Stimulated activated CD8-positive, alpha-beta memory T cell treated with anti-CD3 and anti-CD28 coated beads, Interleukin-7, amount 100 ng/mL, for 4 hours (primary cell): ENCODE measurements at places on chromosomes 7 and 10.

- DNase-seq: no peak
Measured at GRCh38 chr7:45884136-45884535, 4.2 kb upstream of the IGFBP1 start.

DNA sequence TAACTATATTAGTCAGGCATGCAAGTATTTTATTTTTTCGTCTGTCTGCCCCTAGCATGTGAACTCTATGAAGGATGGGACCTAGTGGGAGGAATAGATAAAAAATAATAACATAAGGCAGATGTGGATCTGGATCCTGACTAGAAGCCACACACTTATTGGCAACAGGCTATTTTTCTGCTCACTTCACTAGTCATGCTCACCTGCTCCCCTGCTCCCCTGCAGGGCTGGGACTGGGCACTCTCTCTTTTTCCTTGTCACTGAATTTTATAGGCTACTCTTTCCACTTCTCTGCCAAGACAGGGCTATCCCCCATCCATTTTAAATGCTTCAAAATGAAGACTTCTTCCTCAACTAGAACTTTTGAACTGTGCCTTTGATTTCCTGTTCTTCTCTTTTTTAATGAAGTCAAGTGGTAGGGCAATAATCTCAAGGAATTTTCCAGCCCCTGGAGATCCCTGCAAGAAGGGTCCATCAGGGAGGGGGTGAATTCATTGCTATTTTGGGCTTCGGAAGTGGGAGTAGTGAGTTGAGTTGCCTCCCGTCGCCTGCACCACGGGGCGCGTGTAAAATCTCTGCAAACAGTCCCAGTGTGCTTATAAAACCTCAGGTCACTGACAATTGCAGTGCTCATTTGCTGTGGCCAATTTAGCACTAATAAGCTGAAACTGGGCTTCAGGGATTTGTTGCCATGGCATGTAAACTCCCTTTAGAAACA, 156.7 kb upstream of the NPVF start:
- no peak for DNase-seq

- DNase-seq: no peak
Measured at GRCh38 chr7:9600974-9601373, 1167.6 kb downstream of the NXPH1 start.

DNA sequence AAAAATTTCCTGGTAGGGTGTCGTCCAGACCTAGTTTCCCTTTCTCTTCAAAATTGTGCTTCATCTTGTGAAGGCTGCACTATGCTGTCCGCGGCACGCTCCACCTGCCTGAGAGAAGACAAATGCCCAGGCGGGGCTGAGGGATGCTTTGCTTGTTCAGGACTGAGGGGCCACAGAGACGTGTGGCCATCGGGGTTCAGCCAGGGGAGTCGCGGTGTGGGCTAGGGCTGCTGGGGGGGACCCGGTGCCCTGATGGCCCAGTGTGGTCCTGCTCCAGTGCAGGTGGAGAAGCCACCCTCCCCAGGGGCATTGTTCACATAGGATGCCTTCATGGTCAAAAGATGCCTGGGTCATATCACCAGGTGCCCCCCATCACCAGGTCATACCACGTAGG, 107.8 kb upstream of the SHH start:
- DNase-seq: no peak

DNA sequence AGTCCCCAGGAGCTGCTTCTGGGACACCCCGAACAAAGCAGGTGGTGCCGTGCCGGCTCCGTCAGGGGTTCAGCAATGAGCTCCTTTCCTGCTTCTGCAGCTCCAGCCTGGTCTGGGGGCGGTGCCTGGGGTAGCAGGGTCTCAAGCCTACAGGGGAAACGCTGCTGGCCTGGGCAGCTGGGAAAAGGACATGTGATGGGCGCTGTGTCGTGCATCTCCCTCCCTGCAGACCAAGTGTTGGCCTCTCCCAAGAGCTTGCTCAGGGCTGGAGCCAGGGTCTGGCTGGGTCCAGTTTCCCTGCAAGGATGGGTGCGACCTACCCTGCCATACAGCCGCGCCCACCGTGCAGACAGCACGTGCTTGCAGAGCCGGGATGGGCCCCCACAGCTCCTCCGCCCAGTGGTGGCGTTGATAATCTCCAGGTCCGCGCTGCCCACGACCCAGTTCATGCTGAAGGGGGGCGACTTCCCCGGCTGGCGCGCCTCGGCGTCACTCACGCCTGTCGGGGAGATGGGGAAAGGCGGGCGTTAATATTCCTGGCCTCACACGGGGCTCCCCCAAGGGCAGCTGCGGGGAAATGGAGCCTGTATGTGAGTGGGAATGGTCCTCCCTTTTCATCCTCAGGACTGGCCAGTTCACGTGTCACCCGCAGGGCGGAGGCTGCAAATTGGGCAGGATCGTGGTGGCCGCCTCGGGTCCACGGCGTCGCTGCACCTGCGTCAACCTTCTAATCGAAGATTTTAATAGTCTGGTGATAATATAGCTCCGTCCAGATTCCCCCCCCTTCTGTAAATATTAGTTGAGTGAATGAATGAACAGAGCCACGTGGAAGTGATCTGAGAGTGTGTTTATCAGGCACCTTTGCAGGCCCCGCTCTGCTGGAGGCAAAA, 128.6 kb downstream of the WDR37 start:
- DNase-seq: no peak

GRCh38 chr10:49526619-49527018, 12.3 kb downstream of the ERCC6 start:
- DNase-seq: no peak

GRCh38 chr10:114437473-114438292, 33.4 kb upstream of the AFAP1L2 start:
- DNase-seq: no peak

GRCh38 chr7:133183969-133184368, 68.9 kb upstream of the EXOC4 start:
- DNase-seq: no peak

DNA sequence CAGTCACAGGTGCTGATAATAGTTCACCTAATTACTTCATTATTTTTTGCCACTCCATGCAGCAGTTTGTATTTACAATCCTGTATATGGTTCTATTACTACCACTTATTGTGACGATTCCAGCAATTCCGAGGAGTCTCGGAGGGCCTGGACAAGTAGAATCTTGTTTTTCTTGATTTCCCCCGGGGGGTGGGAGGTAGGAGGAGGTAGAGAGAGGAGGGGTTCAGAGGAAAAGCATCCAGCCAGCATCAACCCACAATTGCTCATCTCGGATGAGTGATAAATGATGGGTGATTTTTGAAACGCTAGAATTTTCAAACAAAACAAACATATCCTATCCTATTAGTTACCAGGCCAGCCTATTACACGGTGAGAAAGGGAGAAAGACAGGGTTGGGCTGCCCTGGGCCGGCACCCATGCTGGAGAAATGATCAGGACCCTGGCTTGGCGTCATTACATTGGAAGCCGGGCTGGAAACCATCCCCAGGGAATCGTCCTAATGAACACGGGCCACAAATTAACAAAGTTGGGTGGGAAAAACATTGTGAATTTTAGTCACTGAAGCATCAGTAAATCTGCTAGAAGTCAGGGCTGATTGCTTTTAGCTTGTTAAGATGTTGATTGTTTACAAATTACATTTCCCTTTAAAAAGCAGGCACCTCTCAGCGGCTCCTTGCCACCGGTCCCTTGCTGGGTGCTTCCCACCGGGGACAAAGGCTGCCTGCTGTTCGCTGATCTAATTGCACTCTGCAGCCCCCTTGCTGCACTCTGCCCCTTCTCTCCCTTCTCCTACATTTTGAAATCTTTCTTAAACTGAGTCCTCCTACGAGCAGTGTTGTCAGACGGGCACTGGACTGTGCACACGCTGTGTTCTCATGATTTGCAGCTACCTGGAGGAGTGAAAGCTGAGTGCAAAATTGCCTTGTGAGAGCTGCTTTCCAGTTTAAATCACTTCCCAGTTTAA, 95.5 kb downstream of the FAM204A start:
- no peak for DNase-seq

GRCh38 chr10:520402-520787, 169.1 kb downstream of the DIP2C start:
- no peak for DNase-seq

GRCh38 chr7:7321681-7322080, 139.3 kb downstream of the C1GALT1 start:
- no peak for DNase-seq

DNA sequence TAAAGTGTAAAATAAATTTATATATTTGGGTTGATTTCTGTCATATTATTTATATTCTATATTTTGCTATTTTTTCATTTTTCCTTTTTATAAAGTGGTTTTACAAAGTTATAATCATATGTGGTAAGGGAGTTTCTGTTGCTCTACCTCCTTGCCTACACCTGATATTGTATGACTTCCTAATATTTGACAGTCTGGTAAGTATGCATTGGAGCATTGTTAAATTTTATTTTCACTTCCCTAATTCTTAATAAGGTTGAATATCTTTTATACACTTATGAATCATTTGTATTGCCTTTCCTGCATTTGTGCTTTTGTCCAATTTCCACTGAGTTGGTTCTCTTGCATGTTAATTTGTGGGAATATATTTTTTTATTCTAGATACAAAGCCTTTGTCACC, 492.4 kb downstream of the GRID1 start:
- no peak for DNase-seq

DNA sequence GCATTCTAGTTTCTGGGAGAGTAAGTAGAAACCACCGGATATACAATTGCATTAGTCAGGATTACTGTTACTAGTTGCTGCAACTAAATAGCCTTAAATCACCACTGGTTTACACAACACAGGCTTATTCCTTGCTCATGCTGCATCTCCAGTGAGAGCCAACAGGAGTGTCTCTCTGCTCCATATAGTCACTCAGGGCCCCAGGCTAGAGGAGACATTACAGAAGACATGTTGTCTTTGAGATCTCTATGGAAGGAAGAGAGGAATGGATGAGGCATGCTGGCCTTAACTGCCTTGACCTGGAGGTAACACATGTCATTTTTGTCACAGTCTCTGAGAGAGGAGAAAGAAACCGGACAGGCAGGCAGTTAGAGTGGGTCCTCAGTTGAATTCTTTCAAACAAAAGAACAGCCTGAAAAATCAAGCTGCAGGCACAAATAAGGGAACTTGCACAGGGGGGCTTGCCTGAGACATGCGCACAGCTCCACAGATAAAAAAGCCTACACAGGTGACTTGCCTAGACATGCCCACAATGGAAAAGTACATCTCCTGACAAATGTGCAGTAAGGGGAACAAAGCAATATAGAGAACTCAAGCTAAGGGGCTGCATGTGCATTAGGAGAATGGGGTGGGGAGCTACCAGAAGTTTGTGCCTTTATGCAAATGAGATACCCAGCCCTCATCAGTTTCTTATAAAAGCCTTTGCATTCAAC, 348.0 kb downstream of the TYW1 start:
- DNase-seq: no peak

GRCh38 chr7:149787428-149788299, 14.3 kb upstream of the ZNF467 start:
- no peak for DNase-seq

DNA sequence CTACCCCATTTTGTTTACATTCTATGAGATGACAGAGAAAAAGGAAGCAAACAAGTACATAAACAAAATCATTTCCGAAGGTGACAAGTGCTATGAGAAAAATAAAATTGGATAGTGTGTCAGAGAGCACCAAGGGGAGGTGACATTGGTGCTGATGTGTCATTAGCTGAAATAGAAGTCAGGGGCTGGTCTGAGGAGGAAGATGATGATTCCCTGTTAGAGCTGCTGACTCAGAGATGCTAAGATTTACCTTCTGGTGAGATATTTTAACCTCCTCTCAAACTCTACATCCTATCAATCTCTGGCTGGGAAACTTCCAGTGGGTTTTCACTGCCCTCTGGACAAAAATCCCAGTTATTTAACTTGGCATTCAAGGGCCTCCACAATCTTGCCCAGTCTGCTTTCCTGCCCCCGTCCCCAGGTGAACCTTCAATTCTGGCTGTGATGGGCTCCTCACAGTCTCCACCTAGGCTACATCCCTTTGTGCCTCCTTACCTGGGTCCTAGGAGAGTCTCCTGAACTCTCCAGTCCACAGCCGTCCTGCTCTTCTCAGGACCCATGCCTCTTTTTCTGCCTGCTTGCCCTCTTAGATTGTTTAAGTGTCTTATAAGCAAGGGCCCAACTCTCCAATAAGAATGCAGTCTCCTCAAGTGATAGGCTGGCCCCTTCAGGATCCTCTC, 26.6 kb downstream of the DUSP5 start:
- DNase-seq: no peak

GRCh38 chr10:6482737-6483357, 97.2 kb downstream of the PRKCQ start:
- DNase-seq: no peak

- DNase-seq: no peak
Measured at GRCh38 chr7:75650681-75651080, 88.1 kb downstream of the HIP1 start.

DNA sequence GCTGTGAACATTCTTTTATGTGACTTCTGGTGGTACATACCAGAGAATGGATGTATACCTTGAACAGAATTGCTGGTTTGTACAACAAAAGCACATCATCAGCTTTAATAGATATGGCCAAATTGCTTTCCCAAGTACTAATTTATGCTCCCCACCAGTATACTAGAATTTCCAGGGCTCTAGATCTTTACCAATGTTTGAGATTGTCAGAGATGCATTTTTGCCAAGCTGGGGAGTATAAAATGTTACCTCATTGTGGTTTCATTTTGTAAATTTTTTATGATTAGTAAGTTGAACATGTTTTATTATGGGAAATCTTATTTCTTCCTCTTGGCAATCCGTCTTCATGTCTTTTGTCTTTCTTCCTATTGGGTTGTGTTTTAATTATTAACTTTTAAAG, 179.9 kb upstream of the TMEM106B start:
- DNase-seq: no peak

DNA sequence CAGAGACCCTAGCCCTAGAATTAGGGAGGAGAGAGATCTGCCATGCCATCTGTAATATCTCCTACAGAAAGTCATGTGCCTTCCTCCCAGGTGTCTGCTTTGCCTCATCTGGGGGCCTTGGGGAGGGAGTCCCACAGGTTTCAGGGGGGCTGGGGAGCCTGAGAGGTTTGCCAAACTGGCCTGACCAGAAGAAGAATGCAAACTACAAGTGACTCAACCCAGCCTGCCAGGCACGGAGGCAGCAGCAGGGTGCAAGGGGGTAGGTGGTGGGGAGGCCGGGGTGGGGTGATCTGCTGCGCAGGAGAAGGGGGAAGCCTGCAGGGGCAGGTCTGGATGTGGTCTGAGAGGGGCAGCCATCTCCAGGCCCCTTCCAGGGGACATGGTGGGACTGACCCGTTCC, 9.6 kb upstream of the TRIM8 start:
- DNase-seq: no peak
